AG04449 (cell line): ENCODE measurements at places on chromosomes 7 and 10.

- peak; percentile 14 for DNase-seq
These were observed 99.6 kb upstream of the LYZL1 start for GRCh38 chr10:29189256-29189655.

- DNase-seq = no peak
These were observed 88.0 kb downstream of the SNX10 start for GRCh38 chr7:26379711-26380110.

GRCh38 chr10:8043569-8044306 is 10.8 kb upstream of the GATA3 start:
- no peak for DNase-seq

DNA sequence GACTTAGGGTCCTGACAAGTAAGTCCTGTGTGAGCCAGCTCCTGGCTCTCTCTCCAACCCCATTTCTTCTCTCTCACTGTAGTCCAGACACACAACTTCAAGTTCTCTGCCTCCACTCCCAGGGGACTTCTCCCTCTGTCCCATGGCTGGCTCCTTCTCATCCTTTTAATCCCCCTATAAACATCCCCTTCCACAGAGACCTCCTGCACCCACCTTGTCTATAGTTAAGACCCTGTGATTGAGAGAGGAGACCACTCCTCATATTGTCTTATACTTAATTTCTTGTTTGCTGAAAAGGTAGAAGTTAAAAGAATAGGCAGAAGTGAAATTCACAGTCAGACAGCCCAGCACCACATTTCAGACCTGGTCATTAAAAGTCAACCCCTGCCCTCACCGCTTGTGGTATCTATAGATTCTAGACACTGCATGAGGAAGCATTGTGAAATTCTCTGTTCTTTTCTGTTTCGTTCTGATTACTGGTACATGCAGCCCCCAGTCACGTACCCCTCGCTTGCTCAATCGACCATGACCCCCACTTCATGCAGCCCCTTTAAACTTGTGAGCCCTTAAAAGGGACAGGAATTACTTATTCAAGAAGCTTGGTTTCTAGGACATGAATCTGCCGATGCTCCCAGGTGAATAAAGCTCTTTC is 125.6 kb upstream of the FRMD4A start:
- no peak for DNase-seq

DNA sequence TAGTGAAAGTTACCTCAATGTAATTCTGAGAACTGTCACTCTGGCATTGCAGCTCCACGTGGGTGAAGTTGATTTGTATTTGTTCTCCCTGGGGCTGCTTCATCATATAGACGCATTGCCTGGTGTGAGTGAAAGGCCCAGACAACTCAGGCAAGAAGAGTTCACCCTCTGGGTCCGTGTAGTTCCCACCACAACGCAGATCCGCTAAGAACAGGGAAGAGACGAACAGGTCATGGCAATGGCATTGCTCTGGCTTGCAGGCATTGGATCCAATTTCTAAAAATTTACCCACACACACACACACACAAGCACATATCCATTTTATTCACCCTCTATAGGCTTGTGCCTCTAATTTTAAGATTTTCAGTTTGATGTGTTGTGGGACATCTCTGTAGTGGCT is 45.4 kb downstream of the CUBN start:
- no peak for DNase-seq
